Colonic mucosa (tissue), 4 donors: ENCODE measurements at places on chromosomes 3 and 15. TPM values are rescaled to one million over a fixed set of nuclear protein-coding genes. Genes with fewer than 3 reads are reported as not detected.

GRCh38 chr15:52440946-52441345, 87.7 kb downstream of the MYO5A start:
- H3K36me3 ChIP-seq, result no peaks in the 10 kb centered on the region
- no peak for DNase-seq
- no peaks in the 10 kb centered on the region for H3K4me1 ChIP-seq
- no peaks in the 10 kb centered on the region for H3K27me3 ChIP-seq
- H3K27ac ChIP-seq, result no peak overlapping the region

DNA sequence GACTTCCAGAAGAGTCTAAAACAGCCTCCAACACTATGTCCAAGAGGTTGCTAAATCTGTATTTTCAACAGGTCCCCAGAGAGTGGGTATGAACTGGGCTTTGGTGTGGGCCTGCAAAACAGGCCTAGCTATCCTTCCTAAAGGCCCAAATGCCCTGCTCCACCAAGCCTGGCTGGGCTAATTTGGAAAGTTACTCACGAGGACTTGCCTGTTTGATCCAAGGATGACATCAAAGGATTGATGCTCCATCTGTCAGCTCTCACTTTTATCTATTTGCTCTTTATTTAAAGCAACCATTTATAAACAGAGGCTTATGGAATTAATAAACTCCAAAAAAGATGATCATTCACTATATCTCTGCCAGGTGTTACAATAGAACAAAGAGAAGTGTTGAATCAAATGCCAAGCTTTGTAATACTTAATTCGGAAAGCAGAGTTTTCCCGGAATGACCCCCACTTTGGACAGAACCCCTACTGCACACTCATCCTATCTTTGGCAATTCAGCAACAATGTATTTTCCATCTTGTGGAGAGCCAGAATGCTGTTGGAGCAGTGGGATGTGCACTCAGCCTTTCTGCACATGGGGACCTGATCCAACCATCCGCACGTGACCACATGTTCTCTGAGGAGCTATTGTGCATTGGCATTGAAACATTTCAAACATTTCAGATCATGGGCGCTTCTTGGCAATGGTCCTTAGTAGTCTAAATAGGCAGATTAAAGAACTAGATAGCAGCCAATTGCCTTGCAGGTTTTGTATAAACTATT, 163.3 kb upstream of the THBS1 start:
- DNase-seq, result no peak

DNA sequence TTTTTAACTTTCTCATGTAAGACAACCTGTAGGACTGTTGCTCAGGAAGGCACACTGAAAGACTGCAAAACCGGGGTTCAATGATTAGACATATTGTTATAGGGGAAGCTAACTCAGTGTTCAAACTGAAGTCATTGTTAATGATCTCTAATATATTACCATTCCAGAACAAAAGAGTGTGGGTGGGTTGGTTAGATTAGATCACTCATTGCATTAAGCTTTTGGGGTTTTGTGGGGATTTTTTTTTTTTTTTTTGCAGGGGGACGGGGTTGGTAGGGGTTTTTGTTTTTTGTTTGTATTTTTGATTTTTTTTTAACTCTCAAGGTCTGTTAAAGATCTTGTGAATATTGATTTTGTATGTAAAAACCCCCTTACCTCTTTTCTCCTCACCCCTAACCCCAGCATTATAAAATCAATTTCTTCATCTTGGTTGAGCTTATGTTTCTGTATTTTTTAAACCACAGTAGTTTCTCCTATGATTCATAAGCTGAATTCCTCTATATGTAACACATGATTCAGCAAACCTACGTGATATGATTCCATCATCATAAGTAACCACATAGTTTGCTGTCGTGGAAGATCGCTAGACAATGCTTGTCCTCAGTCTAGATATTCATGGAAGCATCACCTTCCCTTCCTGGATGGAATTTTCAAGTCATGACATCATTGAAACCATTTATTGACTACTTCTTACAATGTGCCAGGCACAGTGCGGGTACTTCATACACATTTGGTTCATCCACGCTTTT, 544.1 kb upstream of the MDFIC2 start:
- no peaks in the 10 kb centered on the region for H3K36me3 ChIP-seq
- no peaks in the 10 kb centered on the region for H3K27me3 ChIP-seq
- H3K4me3 ChIP-seq, result no peak overlapping the region
- no peaks in the 10 kb centered on the region for H3K4me1 ChIP-seq
- no peak overlapping the region for H3K27ac ChIP-seq

GRCh38 chr15:94457661-94458060, 226.3 kb downstream of the MCTP2 start:
- no peak overlapping the region for H3K27ac ChIP-seq
- H3K4me3 ChIP-seq, result no peak overlapping the region
- no peaks in the 10 kb centered on the region for H3K4me1 ChIP-seq
- H3K27me3 ChIP-seq, result no peaks in the 10 kb centered on the region
- DNase-seq, result no peak
- no peaks in the 10 kb centered on the region for H3K36me3 ChIP-seq

DNA sequence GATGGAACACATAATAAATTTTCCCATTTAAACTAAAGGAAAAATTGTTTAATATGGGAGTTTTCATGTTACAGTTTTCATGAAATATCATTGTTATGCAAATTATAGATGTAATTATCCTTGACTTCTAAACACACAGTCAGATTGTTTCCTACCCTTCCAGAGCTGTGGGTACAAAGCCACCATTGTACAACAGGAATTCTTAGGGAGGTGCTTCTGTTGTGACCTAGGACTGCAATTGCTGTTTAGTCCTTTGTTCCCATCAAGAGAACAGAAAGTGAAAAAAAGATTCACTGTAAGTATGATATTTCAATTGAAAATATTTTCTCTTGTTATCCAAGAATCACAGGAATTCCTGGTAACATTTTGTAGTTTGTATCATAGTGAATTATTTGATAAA, 455.3 kb upstream of the NAALADL2 start:
- H3K27me3 ChIP-seq, result no peaks in the 10 kb centered on the region
- no peak overlapping the region for H3K27ac ChIP-seq
- DNase-seq, result no peak
- H3K4me1 ChIP-seq, result no peaks in the 10 kb centered on the region

The RAB6B gene
- 2.6 TPM for total RNA-seq

The STRIT1 gene
- total RNA-seq, result not detected

The ANKUB1 gene
- total RNA-seq, result not detected

The PP2D1 gene
- total RNA-seq, result not detected
